ENCODE measurements at places on chromosomes 4 and X.

DNA sequence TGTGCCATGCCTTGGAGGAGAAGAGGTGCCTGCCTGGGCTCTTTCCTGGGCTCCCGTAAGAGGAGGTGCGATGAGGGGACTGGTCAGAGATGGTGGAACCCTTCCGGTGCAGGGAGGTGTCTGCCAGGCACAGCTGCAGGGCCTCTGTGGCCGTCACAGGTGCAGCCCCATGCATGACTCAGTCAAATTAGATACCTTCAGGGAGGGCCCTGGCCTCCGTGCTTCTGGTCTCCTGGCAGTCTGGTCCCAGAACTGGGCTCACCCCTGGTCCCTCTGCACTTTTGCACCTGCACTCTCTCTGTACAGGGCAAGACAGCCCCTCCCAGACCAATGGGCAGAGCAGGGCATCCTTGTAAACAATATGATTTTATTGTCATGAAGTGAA is 49.9 kb upstream of the LRPAP1 start:
- DNase-seq: no peak

DNA sequence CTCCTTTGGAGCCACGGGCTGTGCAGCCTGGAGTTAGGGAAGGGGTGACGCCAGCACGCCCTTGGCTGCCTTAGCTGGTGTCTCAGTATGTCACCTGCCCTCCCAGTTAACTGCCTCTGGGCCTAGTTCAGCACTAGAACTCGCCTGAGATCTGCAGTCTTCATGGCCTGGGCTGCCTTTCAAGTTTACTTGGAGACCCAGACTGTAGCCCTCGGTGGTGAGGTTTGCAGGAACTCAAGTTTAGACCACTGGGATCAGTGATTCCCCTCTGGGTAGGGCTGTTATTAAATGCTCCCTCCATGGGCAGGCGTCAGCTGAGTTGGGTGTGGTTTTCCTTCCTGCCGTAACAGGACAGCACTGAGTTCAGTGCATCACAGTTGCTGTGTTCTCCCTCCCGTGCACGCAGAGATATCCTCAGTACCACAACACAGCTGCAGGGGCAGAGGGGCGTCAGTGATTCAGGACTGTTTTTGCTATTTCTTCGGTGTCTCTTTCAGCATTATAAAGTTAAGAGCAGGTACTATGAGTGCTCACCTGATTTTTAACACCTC is 30.5 kb downstream of the PLAC8 start:
- peak; percentile 36 for DNase-seq

GRCh38 chrX:148466292-148466691 is 34.1 kb upstream of the AFF2 start:
- DNase-seq: peak; percentile 9

DNA sequence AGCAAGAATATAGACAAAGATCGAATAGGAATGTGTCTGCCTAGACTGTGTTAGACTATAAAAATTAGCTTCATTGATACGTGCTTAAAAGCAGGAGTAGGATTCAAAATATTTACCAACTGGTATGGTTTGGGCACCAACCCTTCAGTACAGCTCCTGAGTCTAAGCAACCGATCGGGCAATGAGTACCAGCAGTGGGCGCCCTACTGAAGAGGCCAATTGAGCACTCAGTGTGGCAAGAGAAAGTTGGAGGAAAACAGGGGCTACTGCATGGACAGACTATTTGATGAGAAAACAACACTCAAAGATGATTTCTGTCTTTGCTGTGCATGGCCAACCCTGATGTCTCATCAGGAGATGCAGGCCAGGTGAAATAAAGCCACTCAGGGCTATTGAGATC is 176.0 kb upstream of the NWD2 start:
- no peak for DNase-seq

DNA sequence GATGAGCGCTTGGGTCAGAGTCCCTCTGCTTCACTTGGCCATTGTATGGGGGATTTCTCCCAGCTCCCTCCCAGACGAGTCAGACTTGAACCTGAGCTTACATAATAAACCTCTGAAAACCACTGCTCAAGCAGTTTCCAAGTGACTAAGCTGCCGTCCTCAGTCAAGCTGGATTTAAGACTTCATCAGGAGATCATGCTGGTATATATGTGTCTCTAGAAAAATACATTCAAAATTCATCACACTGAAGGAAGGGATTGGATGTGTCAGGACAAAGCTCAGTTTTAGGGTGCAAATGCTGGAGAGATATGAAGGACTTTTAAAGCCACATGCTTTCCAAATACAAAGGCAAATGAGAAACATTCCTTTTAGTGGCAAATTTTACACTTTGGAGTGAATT is 114.3 kb downstream of the QDPR start:
- DNase-seq: no peak

DNA sequence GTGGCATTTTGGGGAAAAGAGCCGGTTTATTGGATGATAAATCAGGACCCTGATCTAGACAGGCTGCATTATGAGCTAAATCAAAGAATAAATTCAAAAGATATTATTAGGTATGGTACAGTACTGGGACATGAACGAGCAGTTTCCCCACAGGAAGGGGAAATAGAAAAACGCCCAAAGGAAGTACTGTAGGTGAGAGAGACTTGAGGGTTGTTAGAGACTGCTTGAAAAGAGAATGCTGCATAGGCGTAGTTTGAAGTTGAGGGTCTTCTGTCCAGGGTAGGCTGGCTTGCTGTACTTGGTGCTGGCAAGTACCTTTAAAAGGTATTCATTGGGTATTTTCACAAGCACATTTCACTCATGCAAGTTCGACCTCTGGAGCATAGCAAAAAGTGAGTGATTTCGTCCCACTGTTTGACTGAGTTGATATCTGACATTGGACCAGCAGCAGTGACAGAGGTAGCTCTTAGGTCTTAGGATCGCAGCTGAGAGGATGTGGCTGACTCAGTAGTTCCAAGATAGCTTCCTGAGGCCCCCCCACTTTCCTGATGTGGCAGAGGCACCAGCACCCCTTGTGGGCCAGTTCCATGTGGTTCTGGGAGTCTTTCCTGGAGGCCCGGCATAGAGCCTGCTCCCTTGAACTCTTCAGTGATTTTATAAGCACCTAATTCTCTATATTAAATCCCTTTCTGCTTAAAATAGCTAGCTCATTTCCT is 64.3 kb downstream of the TMEM131L start:
- no peak for DNase-seq

DNA sequence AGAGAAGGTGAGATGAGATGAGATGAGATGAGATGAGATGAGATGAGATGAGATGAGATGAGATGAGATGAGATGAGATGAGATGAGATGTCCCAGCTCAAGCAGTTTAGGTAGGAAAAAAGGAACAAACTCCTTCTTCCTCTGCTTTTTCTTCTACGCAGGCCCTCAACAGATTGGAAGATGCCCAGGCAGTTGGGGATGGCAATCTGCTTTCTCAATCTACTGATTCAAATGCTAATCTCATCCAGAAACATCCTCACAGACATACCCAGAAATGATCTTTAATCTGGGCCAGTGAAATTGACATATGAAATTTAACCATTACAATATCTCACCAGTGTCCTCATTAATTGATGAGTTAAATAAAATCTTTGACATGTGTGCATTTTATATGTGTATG is 370.3 kb upstream of the SLC7A11 start:
- DNase-seq: no peak

GRCh38 chrX:97096385-97096784 is 212.7 kb downstream of the RPA4 start:
- DNase-seq: no peak

GRCh38 chr4:36280555-36280954 is 861 bp upstream of the DTHD1 start:
- no peak for DNase-seq

DNA sequence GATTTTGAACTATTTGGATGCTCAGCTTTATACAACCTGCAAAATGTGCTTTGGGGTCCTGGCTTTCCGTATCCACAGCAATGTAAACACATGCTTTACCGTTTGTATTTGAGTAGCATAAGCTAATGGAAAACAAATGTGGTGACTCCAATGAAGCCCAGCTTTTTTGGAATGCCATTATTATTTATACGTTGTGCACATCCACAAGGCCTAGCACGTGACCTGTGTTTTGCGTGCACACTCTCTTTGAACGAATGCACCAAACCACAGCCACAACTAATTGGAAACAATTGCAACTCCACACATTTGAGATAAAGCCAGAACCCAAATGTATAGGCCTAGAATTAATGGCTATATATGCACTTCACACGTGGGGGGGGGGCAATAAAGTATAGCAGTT is 189.5 kb upstream of the GPC4 start:
- DNase-seq: no peak

GRCh38 chr4:1090465-1091440 is 22.6 kb downstream of the RNF212 start:
- no peak for DNase-seq

DNA sequence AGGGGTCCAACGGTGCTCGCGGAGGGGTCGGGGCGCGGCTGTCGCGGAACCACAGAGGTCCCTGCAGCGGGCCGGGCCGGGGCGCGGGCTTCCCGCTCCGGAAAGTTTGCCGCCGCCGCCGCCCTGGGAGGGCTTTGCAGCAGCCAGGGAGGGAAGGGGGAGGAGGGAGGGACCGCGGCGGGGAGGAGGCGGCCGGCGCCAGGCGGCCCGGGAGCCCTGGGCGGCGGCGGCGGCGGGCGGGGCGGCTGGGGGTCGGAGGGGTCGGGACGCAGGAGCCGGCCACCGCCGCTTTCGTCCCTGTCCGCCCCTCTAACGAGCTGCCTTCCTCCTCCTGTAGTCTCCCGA is 375 bp downstream of the FGFR3 start:
- no peak for DNase-seq

GRCh38 chrX:153057281-153057680 is 1.0 kb downstream of the PNMA3 start:
- no peak for DNase-seq

DNA sequence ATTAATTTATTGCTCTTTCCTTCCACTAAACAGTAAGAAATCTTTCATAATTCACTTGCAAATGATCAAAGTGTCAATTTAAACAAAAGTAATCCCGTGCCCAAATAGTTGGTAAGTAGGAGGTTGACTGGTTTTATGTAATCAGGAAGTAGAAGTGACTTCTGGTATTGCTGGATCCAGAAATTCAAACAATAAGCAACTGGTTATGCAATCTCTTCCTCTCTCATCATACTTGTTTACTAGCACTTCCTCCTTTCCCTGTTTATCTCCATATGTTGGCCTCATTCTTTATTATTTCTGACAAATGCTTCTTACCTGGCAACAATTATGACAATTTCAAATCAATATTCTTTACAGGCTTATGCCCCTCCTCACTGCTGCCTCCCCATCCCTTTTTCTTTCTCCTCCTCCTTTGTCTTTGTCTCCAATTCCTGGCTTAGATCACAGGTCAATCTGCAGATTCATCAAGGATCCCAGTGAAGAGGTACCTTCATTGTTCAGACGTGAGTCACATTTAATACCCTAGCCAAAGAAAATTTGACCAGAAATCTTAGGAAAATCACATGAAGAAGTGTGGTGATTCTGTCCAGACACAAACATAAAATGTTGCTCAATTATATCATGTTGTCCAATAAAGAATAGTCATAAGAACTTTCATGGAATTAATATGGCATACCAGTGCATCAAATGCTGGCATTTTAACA is 323.2 kb upstream of the PCDH7 start:
- DNase-seq: no peak

DNA sequence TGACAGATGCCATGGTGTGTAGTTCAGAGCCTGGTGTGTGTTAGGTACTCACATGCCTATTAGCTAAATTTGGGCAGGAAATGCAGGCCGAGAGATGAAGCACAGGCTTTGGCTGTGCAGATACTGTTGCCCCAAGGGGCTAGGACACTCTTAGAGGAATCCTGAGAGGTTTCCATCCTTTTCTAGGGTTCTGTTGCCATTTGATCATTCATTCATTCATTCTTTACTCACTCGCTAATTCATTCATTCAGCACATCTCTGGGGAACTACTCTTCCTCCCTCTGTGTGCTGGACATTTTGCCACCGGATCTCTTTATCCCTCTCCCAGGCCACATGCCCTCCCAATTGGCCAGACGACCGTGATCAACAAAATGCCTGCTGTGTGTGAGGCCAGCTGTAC is 43.9 kb upstream of the NSG1 start:
- no peak for DNase-seq

DNA sequence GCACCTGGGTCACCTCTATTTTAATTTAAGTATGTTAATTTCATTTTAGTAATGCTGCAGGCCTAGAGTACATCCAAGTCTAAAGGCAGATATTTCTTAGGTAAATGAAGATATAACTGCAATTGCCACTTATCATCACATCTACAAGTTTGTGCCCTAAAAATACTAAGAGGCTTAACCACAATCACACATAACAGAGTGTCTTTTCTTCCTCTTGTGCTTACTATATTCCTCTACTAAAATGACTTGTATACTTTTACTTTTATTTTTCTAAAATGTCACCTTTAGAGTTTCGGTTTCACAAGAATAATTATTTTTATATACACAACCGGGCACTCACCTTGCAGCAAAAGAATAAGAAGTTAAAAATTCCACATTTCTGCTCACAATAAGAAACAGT is 77.9 kb downstream of the EFHC2 start:
- no peak for DNase-seq

- no peak for DNase-seq
Measured at GRCh38 chr4:15065516-15065915, 63.2 kb downstream of the CPEB2 start.

DNA sequence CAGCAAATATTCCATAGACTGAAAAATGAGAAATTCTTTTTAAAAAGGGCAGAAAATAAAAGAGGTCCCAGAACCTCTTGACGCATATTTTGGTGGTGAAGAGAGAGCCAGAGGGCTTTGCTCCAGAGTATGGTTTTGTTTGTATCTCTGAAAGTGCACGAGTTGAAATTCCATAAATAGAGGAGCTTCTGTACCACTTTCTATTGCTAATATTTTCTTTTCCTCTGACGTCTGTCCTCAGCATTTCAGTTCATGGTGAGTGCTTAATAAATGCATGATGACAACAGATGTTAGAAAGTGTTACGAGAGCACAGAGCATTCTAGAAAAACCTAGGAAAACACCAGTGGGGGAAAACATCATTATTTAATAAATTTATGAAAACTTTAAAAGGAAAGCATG is 145.6 kb downstream of the AMELX start:
- DNase-seq: no peak

DNA sequence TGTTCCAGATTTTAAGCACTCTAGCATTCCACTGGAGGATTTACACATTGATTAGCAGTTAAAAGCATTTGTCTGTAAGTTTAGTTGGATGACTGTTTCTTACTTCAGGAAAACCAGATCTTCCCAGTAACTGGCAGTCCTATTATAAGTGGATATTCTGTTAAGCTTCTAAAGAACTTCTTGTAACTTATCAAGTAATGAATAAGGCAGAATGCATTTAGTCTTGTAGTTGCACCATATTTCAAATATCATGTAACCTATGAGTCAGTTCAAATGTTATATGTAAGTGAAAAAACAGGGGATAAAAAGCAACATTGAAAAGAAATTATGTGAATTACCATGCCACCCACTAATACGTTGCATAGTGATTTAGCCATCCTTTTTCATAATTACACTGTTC is 30.2 kb upstream of the TENM3 start:
- no peak for DNase-seq

Measured in GM06990 (cell line).